ENCODE measurements at places on chromosomes 4 and X. TPM values are rescaled to one million over a fixed set of nuclear protein-coding genes. Genes with fewer than 3 reads are reported as not detected.
A peak's percentile ranks its signal among the peaks of the same experiment; 100 is the strongest.

HPGD gene
- total RNA-seq = 0.26 TPM

- no peak for DNase-seq
Observed at GRCh38 chrX:119816300-119816699, 24.9 kb upstream of the RPL39 start.

DNA sequence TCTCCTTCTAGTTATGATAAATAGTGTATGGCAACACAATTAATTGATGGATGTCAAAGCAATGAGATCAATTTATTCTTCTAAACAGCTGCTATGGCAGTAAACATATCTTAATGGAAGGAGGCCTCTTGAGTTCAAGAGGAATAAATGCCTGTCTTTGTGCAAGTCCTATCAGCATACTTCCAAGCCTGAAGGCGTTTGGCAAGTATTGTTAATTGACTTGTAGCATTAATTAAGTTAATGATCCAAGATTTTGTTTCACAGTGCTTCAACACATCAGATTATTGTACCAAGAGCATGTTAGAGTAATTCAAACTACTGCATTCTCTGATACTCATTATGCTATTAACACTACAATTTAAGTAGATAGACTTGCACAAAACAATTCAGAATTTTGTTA is 144.8 kb downstream of the FAT4 start:
- DNase-seq = no peak

DNA sequence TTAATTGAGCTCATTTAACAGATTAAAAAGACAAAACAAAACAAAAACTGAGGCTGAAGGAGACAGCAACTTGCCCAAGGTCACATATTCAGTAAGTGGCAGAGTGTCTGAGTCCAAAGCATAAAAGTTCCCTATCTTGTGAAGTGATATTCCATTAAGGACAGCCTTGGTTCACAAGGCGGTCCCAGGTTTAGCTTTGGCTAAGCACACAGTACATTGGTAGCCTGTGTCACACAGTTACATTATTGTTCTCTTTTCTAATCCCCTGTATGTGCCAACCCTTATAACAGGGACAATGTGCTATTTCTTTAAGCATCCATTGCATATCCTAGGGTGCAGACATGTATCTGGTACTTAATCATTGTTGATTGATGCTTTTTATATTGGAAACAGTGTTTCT is 139.9 kb downstream of the NPNT start:
- no peak for DNase-seq

DNA sequence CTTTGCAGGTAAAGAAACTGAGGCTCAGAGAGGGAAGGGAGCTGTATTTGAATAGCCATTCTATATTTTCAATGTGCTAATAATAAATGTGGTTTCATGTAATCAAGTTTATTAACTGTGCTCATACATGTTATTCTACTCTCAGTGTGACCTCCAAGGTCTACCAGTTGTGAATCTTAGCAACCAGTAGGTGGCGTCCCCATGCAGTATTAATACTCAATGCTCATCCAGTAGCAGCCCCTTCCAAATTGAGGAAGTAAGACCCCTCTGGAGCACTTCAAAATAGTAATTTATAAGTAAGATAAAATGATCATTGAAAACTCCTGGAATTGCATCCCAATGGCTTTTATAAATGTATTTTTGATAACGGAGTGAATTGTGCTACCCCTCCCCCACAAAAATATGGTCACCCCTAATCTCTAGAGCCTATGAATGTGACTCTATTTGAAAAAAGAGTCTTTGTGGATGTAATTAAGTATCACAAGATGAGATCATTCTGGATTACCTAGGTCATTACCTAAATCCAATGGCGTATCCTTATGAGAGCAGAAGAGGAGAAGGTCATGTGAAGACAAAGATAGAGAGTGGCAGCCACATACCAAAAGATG is 20.4 kb upstream of the SEPSECS start:
- DNase-seq = peak; percentile 56

DNA sequence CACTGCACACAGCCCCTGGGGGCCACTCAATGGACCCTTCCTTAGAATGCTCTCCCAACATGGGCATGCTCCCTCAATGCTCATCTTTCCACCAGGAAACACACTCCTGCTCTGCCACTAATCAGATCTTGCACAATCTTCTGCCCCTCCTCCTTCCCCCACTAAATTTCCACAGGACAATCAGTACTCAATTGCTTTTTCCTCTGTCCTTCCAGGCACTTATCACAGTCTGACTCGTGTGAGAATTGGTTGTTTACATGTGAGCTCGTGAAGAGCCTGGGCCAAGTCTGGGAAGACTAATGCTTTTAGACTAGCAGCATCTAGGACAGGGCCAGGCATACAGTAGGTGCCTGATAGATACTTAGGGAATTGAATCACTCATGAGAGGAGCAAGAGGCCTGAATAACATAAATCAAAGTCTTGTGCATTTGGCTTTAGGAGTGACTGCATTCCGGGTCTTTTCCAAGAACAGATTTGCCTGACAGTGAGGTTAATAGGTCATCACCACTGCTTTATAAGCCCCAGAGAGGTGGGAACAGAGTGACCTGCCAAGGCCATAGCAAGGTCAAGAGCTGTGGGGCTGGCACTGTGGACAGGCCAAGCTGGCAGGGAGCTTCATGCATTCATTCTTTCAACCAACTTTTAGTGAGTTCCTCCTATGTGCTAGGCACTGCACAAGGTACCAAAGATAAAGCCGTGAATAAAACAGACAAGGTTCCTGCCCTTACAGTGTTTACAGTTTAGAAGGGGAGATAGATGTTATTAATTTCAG is 55.0 kb downstream of the PRPS1 start:
- peak; percentile 71 for DNase-seq
